ENCODE measurements at places on chromosomes 7 and 10.

DNA sequence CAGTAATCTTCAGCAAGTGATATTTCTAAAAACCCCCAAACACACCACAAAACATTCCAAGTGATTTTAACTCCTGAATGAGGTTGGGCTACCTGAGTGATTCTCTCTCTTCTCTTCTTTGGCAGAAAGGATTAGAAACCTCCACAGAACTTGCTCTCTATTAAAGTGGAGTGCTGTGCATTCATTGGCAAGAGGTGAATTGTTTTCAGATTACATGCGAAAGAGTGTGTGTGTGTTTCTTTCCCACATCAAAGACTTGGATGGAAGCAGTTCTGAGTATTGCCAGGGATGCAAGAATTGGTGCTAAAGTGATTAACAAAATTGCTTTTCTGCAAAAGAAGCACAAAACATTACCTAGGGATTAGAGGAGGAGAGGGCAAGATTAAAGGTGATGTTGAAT, 13.1 kb upstream of the FBXW4 start:
- no peak for DNase-seq

DNA sequence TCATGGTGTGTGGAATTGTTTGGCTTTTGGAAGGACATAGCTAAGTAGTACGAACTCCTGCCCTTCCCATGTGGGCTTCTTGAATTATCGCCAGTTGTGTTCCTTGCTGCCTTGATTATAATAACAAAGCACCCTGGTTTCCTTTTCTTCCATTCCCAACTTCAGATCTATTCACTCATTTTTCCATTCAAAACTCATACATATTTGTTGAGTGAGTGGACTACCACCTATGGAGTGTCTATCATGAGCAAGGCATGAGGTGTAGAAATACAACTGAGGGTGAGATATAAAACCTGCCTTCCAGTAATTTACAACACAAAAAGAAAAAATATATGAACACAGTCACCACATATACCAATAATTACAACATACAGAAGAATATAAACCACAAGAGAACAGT, 4.9 kb upstream of the COL17A1 start:
- DNase-seq, result no peak

DNA sequence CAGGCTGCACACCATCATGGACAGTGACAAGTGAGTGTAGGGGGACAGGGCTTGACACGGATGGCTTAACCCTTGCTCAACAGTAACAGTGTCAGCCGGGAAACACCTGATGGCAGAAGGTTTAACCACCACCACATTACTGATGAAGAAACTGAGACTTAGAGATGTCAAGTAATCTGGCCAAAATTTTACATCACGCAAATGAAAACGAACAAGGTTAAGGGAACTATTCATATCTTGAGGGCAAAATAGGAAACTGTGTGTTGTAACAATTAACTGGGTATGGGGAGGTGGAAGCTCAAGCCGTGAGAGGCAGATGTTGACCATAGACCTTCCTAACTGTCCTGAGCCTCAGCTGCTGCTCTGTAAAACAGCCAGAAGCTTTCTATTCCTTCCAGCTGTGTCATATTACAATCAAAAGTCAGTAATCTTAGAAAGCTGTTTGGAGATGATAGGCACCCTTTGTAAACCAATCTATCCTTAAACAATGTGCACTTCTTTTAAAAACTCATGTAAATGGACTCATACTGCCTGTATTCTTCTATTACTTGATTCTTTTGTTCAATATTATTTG, 68.4 kb downstream of the ABCC2 start:
- no peak for DNase-seq

GRCh38 chr7:11830582-11831155, 1.3 kb downstream of the THSD7A start:
- no peak for DNase-seq

DNA sequence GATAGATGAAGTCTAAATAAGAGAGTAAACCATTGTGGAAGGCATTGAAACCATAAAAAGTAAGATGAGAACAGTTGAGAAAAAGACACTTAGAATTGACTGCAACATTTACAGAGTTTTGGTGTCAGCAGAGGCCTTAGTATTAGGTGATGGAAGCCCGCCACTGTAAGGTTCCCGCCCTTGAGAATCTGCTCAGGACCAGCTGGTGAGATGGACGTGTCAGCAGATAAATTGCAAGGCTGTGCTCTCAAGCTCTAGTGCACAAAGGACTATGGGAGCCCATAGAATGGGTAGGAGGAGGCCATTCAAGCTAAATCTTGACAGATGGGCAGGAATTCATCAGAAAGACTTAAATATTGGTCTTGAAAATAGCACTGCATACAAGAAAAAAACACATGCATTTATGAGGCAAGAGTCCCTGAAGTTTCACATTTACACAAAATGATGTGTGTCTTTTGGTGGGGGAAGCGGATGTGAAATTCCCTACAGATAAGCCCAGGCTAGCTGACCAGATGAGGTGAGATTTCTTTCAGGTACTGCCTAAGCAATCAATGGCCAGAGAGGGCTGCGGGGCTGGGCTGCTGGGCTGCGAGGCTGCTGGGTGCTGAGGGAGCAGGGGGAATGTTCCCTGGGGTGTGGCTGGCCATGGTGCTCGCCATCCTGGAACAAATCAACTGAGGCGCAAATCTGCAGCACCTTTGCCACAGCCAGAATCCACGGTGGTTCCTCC, 42.5 kb downstream of the SYPL1 start:
- DNase-seq, result no peak

DNA sequence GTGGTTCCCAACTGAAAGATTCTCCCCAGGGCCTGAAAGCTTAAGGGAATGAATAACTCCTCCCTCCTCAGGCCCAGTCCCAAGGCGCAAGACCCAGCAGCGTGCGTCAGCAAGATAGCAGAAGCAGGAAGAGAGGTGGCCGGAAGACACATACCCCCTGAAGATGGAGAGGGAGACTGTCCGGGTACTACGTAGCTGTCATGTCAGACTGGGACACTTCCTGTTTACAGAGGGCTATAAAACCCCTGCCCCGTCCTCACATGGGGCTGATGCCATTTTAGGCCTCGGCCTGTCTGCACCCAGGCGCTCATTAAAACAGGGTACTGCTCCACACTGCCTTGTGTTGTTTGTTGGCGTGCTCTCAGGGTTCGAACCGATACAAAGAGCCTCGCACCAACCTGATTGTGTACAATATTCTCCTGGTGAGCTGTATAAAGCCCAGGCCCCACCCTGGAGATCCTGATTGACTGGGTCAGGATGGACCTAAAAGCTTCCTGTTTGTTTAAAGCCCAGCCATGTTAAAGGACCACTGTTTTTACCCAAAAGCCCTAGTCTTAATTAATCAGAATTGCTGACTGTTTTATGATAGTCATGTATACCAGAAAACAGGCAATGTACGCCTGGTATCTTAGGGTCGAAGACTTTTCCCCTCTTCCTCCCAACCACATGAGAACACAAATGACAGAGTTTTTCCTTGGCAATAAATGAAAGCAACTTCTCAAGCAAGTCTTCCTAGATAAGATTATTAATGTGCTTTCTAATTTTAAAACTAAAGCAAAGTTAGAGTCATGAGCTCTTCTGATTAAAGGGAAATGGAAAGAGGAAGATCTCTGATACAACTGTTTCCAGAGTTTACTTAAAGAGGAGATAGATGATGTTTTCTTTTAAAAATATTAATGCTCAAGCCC, 251.5 kb downstream of the DOCK4 start:
- no peak for DNase-seq

DNA sequence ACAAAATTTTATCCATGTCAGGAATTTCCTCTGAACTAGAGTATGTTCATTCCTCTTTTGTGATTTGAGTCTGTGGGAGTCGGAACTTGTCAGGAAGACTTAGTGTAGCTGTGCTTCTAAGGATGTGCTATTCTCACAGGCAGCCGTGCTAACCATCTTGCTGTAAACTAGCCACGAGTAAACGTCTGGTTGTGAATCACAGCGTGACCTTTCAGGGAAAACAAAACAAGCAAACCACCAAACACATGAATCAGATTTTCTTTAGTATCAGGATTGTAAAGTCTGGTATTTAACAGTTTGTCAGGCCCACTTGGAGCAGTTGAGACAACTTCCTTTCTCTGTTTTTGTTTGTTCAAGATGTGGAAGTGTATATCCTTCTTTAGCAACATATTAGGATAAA, 32.0 kb downstream of the AUTS2 start:
- no peak for DNase-seq

GRCh38 chr7:66146701-66147100, 32.1 kb downstream of the CRCP start:
- DNase-seq, result no peak

DNA sequence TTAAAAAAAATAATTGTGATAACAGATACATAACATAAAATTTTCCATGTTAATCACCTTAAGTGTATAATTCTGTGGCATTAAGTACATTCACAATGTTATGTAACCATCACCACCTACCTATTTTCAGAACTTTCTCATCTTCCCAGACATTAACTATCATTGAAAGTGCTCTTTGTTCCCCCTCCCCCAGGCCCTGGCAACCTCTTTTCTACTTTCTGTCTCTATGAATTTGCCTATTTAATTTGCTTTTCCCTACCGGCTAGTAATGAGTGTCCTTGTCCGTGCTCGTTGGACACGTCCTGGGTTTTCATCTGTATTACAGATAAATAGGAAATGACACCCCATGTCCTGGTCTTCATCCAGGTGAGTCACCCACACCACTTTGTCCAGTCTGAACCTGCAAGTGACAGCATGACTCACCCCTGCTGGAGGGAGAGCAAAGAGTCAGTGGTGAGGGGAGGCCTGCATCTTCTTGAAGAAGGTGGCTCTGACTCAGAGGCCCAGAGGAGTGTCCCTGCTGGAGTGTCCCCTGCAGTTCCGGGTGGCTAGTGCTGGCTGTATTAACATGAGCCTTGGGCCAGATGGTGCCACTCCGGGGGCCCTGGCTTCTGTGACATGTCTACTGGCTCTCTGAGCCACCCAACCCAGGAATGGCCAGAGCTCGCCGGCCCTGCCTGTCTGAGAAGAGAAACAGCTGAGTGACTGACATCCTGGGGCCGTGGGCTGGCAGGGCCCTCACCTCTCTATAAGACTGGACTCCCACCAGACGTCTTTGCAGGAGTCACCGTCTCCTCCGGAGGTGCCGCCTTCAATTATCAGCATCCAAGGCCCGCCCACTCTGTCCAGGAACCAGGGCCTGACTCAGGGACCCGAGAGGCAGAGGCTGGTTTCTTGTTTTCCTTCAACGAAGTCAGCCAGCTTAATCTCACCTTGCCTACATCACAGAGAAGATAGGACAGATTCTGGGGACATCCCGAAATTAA, 503.2 kb upstream of the MKI67 start:
- no peak for DNase-seq
